Breast epithelium (tissue), 4 donors: ENCODE measurements at places on chromosomes 12 and 14. TPM values are rescaled to one million over a fixed set of nuclear protein-coding genes. Genes with fewer than 3 reads are reported as not detected.

PIANP gene
- not detected for total RNA-seq

HHIPL1 gene
- 4.6 TPM for total RNA-seq

CLEC2D gene
- 30.1 TPM for total RNA-seq

KERA gene
- total RNA-seq = not detected

NGB gene
- not detected for total RNA-seq

MOK gene
- total RNA-seq = 13.0 TPM

VDR gene
- total RNA-seq = 41.7 TPM

LRP1 gene
- 894 TPM for total RNA-seq

CLEC9A gene
- total RNA-seq = not detected

ZFC3H1 gene
- total RNA-seq = 88.5 TPM

KLRF1 gene
- 0.32 TPM for total RNA-seq

DNA sequence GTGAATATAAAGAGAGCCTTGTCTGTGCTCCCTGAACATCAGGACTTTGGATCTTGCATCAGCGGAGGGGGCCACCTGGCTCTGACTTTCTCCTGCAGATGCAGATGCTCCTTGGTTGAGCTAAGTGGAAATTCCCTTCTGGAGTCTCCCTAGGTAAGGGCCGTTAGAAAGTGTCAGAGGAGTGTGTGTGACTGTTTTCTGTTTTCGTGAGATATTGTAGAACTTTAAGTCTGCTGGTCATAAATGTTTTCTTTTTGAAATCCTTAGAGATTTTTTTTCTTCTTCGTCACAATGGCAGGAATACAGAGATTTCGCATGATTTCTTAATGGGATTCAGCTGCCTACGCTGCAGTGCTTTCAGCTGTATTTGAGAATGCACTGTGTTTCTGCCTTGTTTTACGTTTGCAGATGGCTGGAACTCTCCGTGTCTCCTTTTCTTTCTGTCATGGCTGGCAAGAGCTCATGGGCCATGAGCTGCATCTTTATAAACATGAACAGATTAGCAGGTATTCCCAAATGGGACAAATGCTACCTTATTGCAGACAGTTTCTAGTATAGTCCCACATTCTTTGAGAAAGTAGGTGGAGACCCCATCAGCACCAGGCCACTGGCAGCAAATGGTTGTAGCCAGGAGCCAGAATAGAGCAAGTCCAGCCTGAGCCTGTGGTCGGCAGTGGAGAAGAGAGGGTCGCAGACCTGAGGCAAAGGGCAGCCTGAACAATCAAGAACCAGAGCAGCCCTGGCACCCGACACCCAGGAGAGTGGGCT lies 76.2 kb upstream of the FRMD6 start:
- DNase-seq = no peak

- no peak for DNase-seq
Observed at GRCh38 chr12:29343022-29343799, 37.8 kb downstream of the ERGIC2 start.

DNA sequence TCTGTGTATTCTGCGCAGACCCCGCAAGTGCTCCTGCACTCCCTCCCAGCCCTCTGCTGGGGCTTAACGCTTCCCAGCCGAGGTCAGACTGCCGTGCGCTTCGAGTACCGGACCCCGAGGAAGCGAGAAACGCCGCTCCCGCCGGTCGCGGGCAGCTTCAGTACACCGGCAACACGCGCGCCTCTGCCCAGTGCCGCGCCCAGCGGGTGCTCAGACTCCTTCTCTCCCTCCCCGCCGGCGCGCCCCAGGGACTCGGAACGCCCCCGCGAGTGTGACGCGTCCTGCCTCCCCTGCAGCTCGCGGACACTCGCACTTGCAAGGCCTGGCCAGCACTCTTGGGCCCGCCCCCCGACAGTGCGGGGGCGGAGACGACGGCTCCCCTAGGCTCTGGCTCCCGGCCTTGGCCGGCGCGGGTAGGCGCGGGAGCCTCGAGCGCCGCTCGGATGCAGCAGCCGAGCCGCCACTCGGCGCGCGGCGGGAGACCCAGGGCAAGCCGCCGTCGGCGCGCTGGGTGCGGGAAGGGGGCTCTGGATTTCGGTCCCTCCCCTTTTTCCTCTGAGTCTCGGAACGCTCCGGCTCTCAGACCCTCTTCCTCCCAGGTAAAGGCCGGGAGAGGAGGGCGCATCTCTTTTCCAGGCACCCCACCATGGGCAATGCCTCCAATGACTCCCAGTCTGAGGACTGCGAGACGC lies at the start of gene PTGER2:
Gene PTGER2, plus strand, starts transcription at position 410 of the 692 bp plus-strand sequence. Its CDS starts 237 bp downstream, at position 647.
- DNase-seq = peak; percentile 63

DNA sequence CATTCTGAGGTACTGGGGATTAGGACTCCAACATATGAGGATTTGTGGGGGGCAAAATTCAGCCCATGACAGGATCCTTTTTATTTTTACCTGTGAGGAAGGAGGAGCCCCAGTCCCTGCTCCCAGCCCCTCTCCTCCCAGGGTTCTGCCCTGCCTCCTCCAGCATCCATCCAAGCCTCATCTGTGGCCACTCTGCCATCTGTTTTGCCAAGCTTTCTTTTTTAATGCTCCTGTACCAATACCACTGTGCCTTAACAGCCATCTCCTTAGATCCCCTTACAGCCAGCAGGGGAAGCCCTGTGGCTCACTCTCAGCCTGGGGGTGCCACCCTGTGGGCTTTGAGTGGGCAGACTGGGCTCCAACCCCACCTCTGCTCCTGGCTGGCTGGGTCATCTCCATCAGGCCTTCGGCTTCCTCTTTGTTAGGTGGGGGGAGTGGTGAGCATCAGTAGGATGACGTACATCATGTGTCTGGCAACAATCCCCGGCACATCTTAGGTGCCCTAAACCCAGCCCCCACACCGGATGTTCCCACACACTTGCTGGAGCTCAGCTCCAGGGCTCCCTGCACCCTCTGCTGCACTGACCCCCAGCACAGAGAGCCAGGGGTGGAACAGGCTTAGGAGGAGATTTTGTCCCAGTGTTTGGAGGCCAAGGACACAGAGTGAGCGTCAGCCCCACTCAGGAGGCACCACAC lies 40.2 kb downstream of the CYP46A1 start:
- DNase-seq = no peak

DNA sequence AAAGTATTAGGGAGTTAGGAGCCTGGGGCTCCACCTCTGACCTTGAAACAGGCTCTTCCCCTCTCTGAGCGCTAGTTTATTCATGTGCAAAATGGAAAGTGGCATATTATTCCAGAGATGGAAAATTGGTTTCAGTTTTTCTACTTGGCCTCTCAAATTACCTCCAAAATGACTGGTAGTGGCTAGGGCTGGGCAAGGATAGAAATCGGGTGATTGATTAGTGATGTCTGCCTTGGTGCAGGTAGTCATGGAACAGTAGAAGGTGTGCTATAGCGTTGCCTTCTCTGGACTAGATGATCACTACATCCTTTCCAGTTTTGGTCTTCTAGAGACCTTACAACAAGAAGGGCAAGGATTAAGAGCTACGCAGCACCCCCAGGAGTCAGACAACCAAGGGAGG lies 8.6 kb upstream of the MSI1 start:
- DNase-seq = no peak

- DNase-seq = no peak
Observed at GRCh38 chr12:65389436-65389835, 111.0 kb downstream of the MSRB3 start.

- no peak for DNase-seq
Observed at GRCh38 chr14:65731933-65732506, 319.5 kb downstream of the FUT8 start.

- DNase-seq = peak; percentile 81
Observed at GRCh38 chr12:121800694-121801594, 2.9 kb upstream of the SETD1B start.

DNA sequence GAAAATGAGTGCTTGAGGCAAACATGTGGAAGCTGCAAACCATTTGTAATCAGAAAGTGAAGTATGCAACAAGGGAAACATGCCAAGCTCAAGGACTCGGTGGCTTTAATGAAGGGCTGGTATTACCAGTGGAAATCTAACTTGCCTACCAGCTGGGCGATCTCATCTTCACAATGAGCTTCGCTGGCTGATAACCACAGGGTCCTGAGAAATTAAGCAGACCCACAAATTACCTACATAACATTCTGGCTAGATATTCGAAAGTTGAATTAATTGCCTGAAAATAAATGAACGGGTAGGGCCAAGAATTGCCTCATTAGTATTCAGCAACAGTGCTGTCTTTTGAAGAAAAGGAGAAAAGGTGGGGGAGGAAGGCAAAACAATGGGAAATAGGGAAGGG lies 439.4 kb downstream of the PDZRN4 start:
- DNase-seq = no peak

- no peak for DNase-seq
Observed at GRCh38 chr12:90902596-90902995, 52.4 kb downstream of the CCER1 start.

- no peak for DNase-seq
Observed at GRCh38 chr12:116284396-116284795, 6.9 kb upstream of the MED13L start.

DNA sequence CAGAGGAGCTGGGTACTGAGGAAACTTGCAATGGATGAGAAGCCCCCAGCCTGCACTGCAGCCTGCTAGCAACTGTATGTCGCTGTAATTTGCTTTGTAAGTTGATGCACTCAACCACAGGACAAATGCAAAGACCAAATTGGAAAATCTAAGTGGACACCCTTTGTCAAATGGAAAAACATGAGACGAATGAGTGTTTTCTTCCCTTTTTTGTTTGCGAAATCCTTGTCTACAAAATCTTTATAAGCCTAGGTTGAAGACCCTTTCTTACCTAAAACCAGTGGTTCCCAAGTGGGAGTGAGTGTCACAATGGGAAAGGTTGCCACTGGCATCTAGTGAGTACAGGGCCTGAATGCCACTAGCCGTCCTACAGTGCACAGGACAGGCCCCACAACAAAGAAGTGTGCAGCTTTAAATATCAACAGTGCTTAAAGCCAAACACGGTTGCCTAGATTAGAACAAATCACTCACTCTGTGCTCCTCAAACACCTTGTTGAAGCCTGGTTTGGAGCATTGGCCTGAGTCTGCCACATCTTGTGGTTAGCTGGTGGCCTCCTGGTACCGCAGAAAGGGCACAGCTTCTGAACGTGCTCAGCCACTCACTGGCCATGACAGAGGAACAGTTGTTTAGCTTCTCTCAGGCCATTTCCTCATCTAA lies 7.6 kb upstream of the VASH1 start:
- DNase-seq = no peak

DNA sequence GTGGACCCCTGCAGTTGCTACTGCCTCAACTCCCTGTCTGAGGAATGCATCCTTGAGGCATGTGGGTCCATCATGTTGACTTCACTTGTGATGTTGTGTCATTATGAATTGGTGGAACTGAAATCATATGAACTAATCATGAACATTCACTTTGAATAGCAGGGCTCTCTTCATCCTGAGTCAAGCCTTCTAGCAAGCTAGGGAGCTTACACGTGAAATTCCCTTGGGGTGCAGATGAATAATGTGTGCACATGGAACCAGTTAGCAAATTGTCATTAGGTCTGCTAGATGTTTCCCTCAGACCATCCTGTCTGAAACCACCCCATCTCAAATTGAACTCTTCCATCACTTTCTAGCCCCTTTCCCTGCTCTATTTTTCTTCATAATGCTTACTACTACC lies 3.6 kb downstream of the COQ6 start:
- DNase-seq = no peak

DNA sequence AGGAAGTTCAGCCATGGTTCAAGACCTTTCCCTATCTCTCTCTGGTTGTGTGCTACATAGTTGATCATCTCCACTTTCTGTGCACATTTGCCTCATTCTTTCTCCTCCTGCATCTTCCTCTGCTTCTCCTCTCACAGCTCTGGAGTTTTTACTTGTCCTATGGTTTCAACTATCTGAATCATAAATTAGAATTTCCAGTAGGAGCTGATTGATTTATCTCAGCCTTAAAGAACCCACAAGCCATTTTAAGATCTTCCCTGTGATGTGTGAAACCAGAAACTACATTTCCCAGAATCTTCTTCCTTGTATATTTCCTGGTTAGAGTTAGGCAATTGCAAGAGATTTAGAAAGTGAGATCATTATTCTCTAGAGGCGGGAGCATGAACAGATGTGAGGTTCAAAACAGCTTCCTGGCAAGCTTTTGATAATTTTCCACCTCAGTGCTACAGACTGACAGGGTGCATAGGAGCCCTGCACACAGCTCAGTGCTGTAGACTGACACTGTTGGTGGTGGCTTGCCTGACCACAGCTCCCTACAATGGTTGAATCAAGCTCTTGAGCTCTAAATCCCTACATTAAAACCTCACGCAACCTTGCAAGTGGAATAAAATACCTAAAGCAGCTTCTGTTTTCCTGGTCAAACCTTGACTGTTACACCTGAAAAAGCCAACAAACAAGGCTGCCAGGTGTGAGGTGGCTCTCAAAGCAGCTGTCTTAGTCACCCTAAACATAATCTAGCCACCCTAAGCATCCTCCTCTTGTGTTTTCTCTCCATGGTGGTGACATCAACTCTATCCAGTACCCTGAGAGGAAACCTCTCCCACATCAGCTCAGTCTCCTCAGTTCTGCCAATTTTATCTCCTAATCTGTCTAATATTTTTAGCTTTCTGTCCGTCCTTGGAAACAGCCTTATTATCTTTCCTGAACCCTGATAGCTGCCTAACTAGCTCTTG lies 21.5 kb upstream of the IFNG start:
- DNase-seq = no peak

GRCh38 chr14:21090940-21091663 lies 7.4 kb downstream of the ZNF219 start:
- DNase-seq = no peak

GRCh38 chr14:69960296-69960695 lies 81.1 kb downstream of the SMOC1 start:
- no peak for DNase-seq

- no peak for DNase-seq
Observed at GRCh38 chr12:55849616-55850343, 7.0 kb upstream of the MMP19 start.

DNA sequence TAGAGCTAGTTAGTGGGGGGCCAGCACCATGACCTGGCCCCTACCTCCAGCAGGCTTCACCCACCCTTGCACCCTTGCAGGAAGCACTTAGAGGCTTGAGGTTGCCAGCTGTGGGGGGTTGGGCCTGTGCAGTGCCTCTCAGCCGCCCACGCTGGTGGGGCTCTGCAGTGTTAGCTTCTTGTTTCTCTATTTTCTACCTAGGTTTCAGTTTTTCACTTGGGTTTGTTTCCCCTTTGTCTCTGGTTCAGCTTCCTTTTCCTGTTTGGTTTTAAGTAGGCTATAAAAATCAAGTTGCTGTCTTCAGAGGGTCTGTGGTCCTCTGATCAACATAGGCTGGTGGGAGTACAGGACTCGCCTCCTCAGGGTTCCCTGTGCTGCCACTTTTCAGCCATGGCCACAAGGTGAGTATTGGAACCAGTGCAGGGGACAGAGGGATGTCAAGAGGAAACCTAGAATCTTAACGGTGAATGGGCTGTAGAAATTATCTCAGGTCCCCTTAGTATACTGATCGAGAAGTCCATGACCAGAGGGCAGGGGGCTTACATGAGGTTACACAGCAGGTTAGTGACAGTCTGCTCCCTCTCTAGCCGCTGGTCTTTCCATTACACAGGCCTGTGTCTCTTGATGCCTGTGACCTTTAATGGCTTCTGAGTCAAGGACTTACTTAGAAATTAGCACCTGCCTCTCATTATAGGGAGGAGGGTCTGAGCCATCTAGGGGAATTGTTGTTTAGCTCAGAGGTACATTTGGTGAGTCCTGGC lies at the start of gene EVL:
Gene EVL, plus strand, starts transcription at position 312 of the 761 bp plus-strand sequence. Its CDS starts 79 bp downstream, at position 391.
- no peak for DNase-seq

- no peak for DNase-seq
Observed at GRCh38 chr14:49203676-49204075, 382.5 kb downstream of the RPS29 start.
